ENCODE measurements at places on chromosomes 12 and 14.
A peak's percentile ranks its signal among the peaks of the same experiment; 100 is the strongest.

DNA sequence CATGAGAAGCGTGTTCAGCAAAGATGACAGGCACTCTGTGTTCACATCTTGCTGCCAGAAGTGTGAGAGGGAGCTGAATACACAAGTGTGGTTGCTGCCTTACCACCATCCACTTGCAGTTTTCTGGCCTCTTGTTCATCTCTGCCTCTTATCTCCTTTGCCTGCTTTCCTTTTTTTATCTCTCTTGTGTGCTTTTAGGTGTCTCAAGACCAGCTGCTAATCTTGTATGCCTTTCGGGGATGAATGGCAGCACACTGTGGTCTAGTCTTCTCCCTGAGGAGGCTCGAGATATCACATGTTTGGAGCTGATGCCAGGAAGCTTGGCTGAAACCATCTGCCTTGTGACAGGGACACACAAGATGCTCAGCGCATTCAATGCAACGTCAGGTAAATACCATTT, 17.2 kb downstream of the FAM234B start:
- no peak for DNase-seq

GRCh38 chr12:98763656-98764055, 118.6 kb downstream of the APAF1 start:
- DNase-seq: no peak

DNA sequence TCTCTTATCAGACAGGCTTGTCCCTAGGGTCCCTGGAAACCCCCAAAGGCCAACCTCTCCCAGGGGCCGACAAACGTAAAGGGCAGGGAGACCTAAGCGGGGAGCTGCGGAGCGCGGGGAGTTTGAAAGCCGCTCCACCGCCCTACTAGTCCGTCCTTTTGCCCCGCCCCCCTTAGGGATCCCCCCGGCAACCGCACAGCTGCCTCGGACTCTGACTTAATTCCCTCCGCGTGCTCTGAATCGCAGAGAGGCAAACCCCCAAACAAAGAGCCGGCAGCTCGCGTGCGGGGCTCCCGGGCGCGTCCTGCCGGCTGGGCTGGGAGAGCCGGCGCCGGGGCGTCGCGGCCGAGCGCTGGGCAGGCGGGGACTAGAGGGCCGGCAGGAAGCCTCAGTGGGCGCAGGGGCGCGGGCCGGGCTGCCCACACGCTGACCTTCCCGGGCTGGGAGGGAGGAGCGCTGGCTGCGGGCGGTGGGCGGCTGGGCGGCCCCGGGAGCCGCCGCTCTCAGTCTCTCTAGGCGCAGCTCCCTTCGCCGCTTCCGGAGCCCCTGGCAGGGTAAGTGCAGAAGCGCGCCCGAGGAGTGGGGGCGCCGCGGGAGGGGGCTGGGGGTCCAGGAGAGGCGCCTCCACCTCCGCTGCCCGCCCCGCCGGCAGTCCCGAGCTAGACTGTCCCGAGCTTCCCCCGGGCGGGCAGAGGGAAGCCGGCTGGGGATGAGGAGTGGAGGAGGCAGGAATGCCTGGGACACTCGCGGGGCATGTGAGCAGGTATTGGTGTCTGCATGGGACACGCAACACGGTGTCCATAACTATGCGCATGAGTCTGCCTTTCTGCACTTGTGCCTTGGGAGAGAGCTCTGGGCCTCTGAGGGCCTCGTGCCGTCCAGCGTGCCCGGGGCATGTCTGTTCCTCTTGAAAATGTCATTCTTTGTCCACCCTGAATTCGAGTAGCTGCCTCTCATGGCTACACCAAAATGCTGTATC, at the start of gene TSPAN11:
Gene TSPAN11 (plus strand): TSS at position 506 of the 979 bp plus-strand sequence. CDS start 27,244 bp downstream, outside the sequence.
- DNase-seq: no peak

DNA sequence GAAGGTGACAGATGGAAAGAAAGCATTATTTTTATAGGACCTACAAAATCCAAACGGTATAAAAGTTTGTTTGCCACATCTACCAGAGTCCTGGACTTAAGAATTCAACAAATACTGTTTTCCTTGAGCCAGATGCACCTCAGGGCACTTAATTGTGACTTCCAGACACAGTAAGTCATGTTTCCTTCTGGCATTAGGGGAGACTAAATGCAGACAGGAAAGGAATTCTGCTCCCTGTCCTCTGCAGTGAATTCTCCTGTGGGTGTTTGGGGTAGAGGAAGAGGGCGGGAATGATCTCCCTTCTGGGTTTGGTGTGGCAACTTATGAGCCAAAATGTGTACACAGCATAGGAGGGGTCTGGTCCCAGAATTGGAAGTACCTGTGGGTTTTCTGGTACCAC, 93.9 kb upstream of the ZDHHC17 start:
- DNase-seq: no peak

- DNase-seq: peak; percentile 58
Measured at GRCh38 chr12:6563448-6564050, 4.5 kb downstream of the NOP2 start.

GRCh38 chr14:89534902-89535685, 118.1 kb upstream of the FOXN3 start:
- no peak for DNase-seq

- DNase-seq: no peak
Measured at GRCh38 chr12:23084236-23084995, 459.4 kb downstream of the ETNK1 start.

DNA sequence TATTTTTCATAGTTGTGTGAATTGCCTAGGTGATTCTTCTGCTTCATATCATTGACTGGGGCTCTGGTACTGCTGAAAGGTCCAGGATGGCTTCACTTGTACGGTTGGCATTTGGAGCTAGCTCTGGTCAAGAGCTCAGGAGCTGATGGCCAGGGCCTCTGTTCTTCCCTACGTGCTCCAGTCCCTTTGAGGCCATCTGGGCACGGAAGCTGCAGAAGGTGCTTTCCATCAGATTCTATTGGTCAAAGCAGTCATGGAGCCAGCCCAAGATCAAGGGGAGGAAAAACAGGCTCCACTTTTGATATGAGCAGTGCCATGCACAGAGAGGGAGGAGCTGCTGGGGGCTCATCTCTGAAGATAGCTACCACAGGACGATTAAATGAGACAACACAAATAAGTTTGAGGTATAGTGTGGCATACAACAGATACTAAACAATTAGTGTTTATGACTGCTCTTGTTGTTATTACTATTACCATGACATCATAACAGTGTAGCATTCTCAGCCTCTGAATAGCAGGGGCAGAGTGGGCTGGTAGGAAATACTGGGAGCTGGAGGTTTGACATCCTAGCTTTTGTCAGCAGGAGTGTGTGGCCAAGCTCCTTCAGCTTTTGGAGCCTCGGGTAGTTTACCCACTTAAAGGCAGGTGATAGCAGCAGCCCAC, 10.4 kb downstream of the KRT83 start:
- DNase-seq: no peak

DNA sequence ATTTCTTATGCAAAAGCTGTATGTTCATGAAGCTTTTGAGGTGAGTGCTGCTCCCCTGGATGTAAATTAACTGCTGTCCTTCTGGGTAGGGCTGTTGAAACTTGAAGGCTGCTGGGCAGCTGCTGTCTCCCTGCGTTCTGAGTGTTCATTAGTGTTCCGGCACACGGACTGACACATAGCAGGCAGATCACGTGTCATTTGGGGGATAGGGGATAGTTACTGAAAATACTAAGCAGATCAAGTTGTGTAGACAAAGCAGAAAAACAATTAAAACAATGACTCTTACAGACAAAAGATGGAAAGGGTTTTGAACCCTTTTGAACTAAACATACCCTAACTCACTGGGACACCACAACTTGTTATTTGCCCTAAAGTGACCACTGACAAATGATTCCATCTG, 82.5 kb downstream of the PRICKLE1 start:
- no peak for DNase-seq

GRCh38 chr12:19456176-19456575, 16.9 kb downstream of the AEBP2 start:
- no peak for DNase-seq

Measured in activated CD8-positive, alpha-beta memory T cell treated with anti-CD3 and anti-CD28 coated beads for 1 hour (primary cell).